Activated CD8-positive, alpha-beta memory T cell treated with anti-CD3 and anti-CD28 coated beads for 1 hour (primary cell): ENCODE measurements at places on chromosomes 4 and X.

GRCh38 chr4:13570916-13571315 is 26.6 kb upstream of the NKX3-2 start:
- DNase-seq: no peak

- DNase-seq: peak; percentile 44
Observed at GRCh38 chr4:15963001-15963451, at the start of gene FGFBP2. Gene FGFBP2, minus strand, starts transcription at chr4:15963175. Its CDS starts 46 bp downstream, at chr4:15963129.

- no peak for DNase-seq
Observed at GRCh38 chr4:78532046-78532445, 19.5 kb upstream of the ANXA3 start.

DNA sequence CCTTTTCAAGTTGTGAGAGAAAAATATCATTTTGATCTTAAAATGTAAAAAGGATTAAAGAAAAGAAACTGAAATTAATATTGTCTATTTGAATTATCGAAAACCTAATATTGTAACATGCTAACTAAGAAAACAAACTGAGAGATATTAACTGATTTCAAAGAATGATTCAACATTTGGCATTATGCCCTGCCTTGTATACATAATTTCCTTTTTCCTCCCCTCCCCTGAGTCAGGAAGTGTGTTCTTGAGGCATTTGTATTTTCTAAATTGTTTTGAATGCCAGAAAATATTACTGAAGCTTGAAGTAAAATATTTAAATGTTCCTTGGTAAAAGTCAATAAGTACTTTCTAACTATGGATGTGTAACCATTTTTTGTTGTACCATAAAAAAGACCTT is 49.4 kb downstream of the RPS6KA3 start:
- DNase-seq: no peak
